ENCODE measurements at places on chromosomes 1 and 21. TPM values are rescaled to one million over a fixed set of nuclear protein-coding genes. Genes with fewer than 3 reads are reported as not detected.

DNA sequence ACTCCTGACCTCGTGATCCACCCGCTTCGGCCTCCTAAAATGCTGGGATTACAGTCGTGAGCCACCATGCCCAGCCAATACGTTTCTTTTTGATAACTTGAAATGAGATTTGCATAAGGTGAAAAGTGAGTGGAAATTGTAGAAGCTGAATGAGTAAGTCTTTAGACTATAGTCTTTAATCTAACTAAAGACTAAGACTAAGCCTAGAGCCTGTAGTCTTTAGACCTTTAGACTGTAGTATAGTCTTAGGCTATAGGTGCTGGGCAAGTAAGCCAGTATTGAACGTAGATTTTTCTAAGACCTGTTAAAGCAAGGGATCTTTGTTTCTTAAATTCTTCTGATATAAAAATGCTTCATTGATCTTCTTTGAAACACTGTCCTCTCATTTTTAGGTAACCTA, 12.1 kb downstream of the PPP2R5A start:
- no peak for DNase-seq

- DNase-seq: peak; percentile 63
Measured at GRCh38 chr1:193406901-193407300, 220.5 kb upstream of the B3GALT2 start.

DNA sequence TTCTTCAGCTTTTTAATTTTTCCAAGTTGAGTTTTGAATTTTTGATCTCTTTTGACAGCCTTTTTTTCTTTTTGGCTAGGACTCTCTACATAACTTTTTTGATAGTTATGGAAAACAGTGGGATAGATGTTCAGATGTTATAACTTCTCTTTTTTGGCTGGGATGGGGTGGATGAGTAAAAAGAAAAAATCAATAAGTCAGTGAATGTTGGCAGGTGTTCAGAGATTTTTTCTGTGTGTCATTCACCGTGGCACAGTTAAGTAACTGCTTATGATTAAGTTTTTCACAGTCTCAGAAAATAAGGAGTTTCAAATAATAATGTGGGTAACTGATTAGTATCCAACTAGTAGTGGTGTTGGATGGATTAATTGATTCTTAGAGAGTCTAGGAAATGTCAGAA, 24.0 kb downstream of the HS2ST1 start:
- no peak for DNase-seq

DNA sequence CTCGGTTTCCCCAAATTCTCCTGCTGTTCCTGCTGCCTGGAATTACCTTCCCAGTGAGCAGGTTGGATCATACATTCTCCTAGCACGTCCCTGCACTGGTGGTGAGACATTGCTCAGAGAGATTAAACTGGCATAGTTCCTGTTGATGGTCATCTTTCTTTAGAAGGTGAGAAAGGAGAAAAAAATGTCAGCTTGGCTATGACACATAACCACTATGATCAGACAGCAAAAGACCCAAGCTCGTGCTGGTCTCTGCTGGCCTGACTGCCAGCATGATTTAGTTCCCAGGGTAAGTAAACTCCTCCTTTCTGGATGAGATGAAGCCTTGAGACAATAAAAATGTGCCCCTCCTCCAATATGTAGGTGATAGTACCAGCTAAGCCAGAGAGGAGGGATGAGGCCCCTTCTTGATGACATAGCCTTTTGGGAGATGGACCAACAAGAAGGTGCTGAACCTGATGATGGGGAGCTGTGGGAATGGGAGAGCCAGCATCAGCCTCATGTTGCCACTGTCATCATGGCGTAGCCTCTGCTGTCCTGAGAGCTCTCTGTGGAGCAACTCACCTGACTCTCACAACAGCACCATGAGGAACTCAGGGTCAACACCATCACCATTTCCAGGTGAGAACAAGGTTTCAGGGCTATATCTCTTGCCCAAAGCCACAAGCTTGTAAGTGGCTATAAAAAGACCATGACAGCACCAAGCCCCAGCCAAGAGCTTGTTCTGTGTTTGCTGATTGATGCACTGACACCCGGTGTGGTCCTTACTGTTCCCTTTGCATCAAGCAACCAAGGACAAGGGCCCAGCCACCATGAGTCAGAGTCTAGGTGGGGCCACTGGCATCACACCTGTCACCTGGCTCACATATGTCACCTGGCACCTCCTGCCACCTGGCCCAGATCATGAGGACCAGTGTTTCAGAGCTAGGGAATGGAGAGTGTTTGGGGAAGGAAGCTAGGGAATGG, 200.0 kb downstream of the MATN1 start:
- peak; percentile 62 for DNase-seq

DNA sequence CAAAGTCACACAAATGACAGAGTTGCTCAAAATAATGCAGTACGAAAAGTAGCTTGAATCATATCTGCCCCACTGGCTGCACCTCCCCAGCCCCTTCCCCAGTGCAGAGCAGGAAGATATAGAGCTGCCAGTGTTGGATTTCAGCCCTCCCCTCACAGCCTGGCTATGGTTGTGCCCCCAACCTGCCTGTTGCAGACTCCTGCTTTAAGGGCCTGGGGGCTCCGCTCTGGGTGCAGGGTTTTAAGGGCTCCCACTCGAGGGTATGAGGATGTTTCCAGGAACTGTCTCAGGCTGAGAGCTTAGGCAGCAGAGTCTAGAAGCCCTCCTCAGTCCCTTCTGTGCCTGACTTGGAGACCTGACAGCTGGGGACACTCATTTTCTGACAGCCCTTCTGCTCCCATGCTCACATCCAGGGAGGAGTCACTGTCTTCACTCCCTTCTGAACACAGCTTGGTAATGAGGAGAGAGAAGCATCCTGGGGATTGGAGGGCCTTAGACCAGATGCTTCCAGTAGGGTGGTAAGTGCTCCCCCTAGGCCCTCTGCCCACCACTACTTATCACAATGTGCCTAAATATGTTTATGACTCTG, 4.6 kb downstream of the S100A9 start:
- no peak for DNase-seq

DNA sequence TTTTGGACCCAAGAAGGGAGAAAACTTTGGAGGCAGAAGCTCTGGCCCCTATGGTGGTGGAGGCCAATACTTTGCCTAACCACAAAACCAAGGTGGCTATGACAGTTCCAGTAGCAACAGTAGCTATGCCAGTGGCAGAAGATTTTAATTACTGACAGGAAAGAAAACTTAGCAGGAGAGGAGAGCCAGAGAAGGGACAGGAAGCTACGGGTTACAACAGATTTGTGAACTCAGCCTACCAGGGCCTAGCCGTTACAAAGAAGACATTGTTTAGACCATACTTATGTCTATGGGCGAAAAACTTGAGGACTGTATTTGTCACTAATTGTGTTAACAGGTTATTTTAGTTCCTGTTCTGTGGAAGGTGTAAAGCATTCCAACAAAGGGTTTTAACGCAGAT, 10.4 kb upstream of the ACOT11 start:
- DNase-seq: no peak

GRCh38 chr1:113917400-113918082, 11.6 kb upstream of the HIPK1 start:
- DNase-seq: no peak

GRCh38 chr1:70892140-70892539, 155.5 kb downstream of the PTGER3 start:
- DNase-seq: no peak

DNA sequence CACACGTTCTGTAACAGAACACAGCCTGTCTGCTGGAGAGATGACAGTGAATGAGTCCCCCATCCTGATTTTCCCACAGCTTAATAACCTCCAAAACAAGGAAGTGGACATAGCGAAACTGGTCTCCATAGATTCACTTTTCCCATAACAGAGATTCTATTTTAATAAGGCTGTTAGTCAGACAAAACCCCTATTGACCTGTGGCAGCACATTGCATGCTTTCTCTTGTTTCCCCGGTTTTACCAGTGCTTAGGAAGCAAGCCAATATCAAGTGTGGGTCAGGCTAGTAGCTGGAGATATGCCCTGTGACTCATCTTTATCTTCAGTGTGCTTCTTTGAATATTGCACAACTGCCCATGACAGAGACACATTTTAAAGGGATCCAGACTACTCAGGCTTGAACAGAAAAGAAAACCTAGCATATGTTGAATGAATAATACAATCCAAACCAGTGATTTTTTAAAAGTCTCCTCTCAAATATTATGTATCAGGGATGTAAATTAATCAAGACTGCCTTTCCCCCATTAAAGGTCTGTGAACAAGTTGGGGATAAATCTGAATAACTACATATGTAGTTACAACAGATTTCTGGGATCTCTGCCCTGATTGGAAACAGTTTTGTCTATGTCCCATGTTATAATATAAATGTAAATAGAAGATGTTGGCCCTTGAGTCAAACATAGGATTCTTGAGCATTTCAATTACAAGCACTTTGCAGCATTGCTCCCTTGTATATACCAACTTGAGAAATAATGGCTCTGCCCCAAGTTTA, 11.9 kb upstream of the CLDN8 start:
- peak; percentile 2 for DNase-seq

DNA sequence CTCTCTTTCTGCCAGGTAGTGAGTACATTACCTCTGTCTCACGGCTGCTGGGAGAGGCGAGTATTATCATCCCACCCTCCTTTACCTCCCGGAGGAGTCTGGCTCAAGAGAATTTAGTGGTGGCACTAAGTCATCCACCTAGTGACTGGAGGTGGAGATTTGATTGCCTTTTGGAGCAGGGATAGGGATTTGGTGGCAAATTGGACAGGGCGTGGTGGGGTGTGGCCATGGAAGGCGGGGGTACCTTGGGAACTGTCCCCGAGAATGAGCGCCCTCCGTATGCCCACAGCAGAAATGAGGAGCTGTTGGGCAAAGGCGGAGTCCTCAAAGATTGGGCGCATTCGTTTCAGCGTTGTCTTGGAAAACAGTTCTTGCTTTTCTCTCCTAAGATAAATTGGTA, 32.1 kb upstream of the HMGN1 start:
- DNase-seq: no peak

DNA sequence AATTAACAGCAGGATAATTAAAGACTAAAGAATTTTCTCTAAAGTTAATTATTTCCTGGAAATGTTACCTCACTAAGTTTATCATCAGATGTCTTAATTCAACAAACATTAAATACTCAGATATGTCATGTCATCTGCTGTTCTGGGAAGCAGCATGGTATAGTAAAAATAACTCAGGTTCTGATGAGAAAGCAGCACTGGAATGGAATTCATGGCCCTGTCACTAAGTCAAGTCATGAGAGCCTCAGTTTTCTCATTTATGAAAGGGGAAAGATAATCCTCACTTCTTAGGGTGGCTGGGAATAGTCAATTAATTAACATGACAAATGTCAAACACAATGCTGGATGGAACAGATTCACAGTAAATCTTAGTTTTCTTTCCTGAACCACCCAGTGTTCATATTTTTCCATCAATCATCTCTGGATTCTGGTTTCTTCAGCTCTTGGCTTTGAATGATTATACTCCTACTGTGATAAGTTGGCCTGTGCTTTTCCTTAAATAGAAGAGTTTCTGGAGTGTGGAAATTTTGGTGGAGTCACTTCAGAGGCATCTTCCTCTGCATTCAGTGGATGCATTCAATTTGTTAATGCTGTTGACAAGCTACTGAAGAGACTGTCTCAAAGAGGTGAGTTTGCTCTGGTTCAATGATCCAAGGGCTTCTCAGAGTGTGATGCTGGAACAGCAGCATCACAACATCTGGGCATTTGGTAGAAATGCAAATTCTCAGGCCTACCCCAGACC, 319.4 kb downstream of the KCNH1 start:
- no peak for DNase-seq

- DNase-seq: no peak
Measured at GRCh38 chr1:172909606-172910326, 141.0 kb downstream of the TNFSF18 start.

DNA sequence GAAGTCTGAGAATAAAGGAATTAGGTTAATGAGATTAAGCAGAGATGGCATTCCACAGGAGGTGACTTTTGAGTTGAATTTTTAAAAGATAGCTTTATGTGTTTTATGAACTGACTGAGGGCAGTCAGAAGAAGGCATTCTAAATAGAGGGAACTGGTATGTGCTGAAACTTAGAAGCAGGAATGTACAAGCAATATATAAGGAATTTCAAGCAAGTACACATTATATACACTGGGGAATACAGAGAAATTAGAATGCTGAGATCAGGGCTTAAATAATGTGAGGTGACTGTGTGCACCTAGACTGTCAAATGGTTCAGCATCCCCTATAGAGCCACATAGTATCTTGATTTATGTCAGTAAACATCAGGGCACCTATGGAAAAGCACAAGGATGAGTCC, 19.3 kb downstream of the WNT2B start:
- no peak for DNase-seq

- DNase-seq: no peak
Measured at GRCh38 chr1:211231873-211232272, 27.3 kb upstream of the RCOR3 start.

DNA sequence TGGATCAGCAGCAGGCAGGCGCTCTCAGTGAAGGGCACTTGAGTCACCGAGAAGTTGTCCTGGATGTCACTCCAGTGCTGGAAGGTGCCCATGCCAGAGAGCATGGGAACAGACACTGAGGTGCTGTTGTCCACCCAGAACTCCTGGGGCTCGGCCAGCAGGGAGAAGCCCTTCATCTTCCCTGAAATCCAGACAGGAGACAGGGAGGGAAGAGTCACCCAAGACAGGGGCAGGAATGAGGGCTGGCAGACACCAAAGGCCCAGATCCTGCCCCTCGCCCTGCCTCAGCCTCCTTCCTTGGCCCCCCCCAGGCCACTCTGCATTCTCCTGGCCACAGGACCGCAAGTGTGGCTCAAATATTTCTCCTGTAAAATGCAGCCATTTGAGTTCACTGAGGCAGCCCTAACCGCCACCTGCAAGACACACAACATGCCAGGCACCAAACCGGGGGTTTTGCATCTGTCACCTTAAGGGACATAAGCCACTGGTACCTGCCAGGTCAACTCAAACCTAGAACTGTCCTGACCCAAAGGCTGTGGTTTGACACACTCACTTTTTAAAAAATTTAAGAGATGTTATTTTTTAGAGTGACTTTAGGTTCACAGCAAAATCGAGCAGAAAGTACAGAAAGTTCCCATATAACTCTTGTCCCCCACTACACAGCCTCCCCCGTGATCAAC, 7.8 kb downstream of the AGT start:
- no peak for DNase-seq

DNA sequence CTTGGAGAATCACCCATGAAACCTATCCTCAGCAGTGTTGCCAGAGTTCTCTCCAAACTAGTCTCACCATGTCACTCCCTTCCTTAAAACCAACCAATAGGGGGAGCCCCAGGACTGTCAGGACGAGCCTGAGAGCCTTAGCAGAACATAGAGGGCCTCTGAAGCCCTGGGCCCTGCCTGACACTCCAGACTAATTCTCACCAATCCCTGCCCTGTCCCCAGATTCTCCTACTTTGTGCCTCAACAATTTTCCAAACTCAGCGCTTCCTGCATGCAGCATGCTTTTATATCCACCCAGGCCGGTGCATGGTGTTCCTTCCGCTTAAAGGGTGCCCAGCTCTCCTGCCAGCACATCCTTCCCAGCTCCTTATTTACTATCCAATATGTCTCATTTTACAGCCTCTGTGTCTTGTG, 42.7 kb downstream of the HSD3B1 start:
- DNase-seq: peak; percentile 92

- no peak for DNase-seq
Measured at GRCh38 chr1:218575856-218576255, 230.7 kb downstream of the TGFB2 start.

The ANKRD45 gene
- total RNA-seq: 0.13 TPM

The SLC16A4 gene
- 38.2 TPM for total RNA-seq

The SLC44A5 gene
- 0.10 TPM for total RNA-seq

The GPR3 gene
- 0.16 TPM for total RNA-seq

The ATF6 gene
- total RNA-seq: 32.4 TPM

The C8A gene
- total RNA-seq: not detected

The RHOC gene
- total RNA-seq: 174 TPM
